ENCODE measurements at places on chromosomes 4 and X. TPM values are rescaled to one million over a fixed set of nuclear protein-coding genes. Genes with fewer than 3 reads are reported as not detected.
A peak's percentile ranks its signal among the peaks of the same experiment; 100 is the strongest.

DNA sequence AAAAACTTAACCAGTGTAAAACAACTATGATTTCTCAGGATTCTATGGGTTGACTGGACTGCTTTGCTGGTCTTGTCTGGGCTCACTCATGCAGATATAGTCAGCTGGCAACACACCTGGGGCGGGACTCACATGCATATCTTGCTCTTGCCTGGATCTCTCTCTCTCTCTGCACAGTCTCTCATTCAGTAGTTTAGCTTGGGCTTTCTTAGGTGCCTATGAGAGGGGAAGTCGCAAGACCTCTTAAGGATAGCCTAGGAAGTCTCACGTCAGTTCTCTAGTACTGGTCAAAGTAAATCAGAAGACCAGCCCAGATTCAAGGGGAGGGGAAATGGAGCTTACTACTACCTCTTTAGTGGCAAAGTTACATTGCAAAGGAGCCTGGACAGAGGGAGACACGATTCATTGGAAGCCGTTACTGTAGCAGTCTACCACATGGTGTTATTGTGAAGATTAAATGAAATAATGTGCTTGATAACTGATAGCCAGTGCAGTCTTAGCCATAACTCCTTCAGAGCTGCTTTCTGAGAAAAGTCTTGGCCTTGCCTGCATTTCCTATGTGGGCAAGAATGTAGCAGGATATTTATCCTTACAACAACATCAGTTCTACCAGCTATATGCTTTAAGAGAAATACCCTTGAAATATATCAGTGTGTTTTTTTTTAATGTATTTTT, 2.1 kb downstream of the COPS4 start:
- no peak for DNase-seq

GRCh38 chr4:118099106-118099505, 64.8 kb downstream of the NDST3 start:
- no peak for DNase-seq

DNA sequence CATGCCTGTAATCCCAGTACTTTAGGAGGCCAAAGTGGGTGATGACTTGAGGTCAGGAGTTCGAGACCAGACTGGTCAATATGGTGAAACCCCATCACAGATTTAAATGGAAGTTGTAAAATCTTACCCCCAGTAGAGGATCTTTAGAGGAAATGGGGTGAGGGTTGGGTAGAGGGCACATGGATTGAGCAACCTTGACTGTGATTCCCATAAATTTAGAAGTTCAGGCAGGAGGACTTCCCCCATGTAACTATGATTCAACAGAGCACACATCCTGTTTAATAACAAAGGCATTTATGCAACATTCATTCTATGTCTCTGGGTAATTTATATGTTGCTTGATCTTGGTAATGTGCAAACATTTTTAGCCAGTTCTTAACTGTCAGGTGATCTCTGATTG, 143.1 kb downstream of the RBM47 start:
- no peak for DNase-seq

DNA sequence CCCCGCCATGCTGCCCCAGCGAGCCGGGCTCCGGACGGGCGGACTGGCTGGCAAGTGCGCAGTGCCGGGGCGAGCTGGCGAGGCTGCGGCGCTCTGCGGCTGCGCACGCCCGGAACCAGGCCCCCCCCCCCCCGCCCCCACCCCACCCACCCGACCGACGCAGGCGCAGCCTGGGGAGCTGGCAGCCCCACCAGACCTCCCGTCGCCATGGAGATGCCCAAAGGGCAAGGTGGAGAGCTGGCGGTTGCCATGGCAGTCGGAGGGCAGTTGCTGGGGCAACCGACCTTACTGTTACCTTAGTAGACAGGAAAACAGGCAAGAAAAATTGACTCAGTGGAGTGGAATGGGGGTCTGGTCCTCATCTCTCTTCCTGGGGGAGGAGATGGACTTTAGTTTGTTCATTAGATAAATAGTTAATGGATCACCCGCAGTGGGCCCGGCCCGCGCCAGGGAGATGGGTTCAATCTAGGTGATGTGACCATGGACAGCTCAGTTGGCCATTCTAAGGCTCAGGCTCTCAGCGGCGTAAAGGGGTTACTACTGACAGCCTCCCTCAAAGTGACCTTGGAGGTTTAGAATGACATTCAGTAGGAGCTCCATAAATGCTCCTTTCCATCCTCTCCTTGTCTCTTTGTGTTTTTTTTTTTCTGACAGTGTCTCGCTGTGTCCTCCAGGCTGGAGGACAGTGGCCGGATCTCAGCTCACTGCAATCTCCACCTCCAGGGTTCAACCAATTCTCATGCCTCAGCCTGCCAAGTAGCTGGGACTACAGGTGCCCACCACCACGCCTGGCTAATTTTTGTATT, at the start of gene PCSK1N:
Gene PCSK1N, minus strand, starts transcription at position 87 of the 806 bp plus-strand sequence. Its CDS starts 78 bp downstream, at position 9.
- no peak for DNase-seq

DNA sequence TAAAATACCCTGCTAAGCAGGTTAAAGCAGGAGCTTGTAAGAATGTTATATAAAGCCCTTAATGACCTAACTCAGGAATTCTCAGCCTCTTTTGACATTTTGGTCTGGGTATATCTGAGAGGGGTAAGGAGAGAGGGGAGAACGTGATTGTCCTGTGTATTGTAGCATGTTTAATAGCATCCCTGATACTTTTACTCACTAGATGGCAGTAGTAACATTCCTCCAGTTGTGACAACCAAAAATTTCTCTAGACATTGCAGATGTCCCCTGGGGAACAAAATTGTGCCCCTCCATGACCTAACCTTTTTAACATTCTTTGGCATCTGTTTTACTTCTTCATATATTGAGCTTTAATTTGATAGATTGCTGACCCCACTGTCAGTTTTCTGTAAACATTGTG, 17.9 kb downstream of the SMARCA5 start:
- no peak for DNase-seq

- DNase-seq = no peak
Observed at GRCh38 chr4:25889589-25890503, 24.2 kb upstream of the SMIM20 start.

- DNase-seq = no peak
Observed at GRCh38 chr4:48184882-48185281, 50.8 kb upstream of the TXK start.

DNA sequence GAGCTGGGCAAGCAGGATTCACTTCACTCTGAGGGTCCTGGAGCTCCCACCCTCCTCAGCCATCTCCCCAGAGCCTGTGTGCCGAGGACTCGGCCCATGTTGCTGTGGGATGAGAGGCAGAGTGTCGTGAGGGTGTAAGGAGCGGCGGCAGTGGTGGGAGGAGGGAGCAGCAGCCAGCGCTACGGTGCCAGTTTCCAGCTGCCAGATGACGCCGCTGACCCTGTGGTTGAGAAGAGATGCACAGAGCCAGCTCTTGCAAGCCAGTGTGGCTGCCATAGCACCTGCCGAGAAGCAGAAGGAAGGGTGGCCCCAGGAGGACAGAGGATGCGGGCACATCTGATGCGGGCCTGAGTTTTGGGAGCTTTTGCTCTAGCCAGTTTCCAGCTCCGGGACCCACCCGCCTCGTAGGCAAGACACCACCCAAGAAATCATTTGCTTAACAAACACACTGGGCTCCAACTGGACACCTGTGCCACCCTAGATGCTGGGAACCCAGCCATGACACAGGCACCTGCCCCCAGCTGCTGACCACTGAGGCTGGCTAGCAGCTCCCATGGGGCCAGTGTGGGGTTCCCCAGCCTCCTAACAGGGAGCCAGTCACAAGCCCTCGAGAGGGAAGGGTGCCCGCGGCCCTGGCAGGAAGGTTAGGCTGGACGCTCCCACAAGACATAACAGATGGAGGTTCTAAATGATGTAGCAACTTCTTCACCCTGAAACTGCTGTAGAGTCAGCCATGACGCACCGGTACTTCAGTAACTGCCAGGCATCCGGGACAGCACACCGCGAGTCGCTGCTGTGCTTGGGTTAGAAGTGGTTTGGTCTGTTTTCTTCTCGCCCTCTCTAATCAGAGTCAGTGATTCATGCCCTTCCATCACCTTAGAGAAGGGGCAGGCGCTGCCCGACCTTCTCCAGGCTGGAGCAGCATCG, 8.9 kb downstream of the MSANTD1 start:
- no peak for DNase-seq

- DNase-seq = peak; percentile 23
Observed at GRCh38 chr4:125389713-125390112, 75.0 kb downstream of the FAT4 start.

GRCh38 chr4:174218127-174218790, 65.2 kb downstream of the FBXO8 start:
- DNase-seq = no peak

GRCh38 chrX:109753256-109753655, 20.2 kb upstream of the ACSL4 start:
- no peak for DNase-seq

GRCh38 chrX:112851161-112851779, 10.6 kb upstream of the AMOT start:
- DNase-seq = no peak

DNA sequence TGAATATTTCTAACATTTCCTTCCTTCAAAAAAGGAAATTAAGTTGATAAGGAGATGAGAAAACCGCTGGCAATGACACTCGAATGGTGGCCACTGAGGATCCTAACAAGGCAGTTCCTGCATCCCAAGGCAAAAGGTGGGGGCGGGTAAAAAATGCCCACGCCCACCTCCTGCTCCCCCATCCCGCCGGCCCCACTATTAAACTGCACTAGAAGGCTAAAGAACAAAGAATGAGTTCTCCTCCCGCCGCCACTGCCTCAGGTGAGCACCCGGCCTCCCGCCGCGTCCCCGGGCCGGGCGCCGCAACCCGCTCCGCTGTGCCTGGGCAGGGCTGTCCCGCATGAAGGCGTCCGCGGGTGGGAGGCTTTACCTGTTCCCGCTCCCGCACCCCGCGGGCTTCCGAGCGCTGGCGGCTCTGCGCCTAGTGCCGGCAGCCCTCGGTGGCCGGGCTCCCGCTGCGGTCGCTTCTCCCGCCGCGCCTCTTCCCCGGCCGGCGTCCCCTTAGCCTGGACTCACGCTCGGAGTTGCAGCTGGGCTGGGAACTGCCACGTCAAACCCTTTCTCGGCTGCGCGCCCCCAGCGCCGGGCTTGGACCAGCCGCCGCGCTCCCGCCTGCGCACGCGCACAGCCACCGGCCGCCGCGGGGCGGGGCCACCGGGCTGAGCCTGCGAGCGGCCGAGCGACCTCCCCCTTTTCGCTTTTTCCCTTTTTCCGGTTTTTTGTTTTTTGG, at the start of gene SEC24D:
Gene SEC24D, minus strand, starts transcription at position 556 of the 730 bp plus-strand sequence. CDS start 2,430 bp downstream, outside the sequence.
- DNase-seq = no peak

DNA sequence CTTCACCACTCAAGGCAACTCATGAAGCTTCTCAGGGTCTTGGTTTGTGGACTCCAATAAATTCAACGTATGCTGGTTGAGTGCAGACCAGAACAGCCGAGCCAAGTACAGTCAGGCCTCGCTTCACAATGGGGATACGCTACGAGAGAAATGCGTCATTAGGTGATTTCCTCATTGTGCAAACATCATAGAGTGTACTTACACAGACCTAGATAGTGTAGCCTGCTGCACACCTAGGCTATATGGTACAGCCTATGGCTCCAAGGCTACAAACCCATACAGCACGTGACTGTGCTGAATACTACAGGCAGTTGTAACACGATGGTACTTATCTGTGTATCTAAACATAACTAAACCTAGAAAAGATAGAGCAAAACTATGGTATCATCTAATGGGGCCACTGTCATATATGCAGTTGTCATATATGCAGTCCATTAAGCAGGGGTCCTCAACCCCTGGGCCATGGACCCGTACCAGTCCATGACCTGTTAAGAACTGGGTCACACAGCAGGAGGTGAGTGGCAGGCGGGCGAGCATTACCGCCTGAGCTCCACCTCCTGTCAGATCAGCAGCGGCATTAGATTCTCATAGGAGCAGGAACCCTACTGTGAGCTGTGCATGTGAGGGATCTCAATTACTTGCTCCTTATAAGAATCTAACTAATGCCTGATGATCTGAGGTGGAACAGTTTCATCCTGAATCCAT, 31.5 kb downstream of the RTL5 start:
- DNase-seq = no peak

- DNase-seq = no peak
Observed at GRCh38 chr4:169410839-169411770, 140.3 kb upstream of the SH3RF1 start.

DNA sequence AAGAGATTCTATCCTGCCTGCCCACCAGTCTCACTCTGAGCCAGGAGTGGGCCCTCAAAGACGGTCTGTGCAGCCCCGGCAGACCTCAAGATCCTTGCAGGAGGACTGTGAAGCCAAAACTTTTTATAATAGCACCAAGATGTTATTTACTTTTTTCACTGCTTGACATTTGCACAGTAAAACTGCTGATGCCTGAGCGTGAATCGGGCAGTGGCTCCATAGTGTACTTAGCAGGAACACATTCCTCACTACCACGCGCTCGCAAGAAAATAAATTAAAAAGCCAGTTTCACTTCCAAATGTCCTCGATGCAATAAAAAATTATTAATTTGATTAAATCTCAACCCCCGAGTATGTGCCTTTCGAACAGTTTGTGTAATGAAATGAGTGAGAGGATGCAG, 22.5 kb downstream of the GPM6B start:
- no peak for DNase-seq

NXF3 gene
- not detected for total RNA-seq

RENBP gene
- 0.92 TPM for total RNA-seq

KIT gene
- 0.22 TPM for total RNA-seq

BEX1 gene
- 9.1 TPM for total RNA-seq

NEXMIF gene
- total RNA-seq = 0.07 TPM
